Activated B cell treated with CpG ODN at 0.5 μM for 24 hours (primary cell): ENCODE measurements at places on chromosomes 13 and 19.
A peak's percentile ranks its signal among the peaks of the same experiment; 100 is the strongest.

GRCh38 chr19:50513746-50514345 lies at the start of gene ASPDH:
ASPDH (minus strand) TSS chr19:50513913; CDS start chr19:50513823, 90 bp downstream.
- DNase-seq = no peak

- DNase-seq = no peak
Observed at GRCh38 chr13:93397619-93398018, 171.0 kb downstream of the GPC6 start.

DNA sequence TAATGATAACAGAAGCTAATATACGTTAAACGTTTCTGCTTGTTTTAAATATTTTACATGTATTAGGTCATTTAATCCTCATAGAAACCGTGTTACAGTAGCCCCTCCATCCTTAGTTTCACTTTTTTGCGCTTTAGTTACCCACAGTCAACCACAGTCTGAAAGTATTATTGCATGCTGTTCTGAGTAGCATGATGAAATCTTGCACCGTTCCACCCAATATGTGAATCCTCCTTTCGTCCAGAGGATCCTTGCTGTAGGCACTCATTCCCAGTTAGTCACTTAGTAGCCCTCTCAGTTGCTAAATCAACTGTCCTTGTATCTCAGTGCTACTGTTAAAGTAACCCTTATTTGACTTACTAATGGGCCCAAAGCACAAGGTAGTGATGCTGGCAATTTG lies 257.8 kb downstream of the ENOX1 start:
- DNase-seq = no peak

DNA sequence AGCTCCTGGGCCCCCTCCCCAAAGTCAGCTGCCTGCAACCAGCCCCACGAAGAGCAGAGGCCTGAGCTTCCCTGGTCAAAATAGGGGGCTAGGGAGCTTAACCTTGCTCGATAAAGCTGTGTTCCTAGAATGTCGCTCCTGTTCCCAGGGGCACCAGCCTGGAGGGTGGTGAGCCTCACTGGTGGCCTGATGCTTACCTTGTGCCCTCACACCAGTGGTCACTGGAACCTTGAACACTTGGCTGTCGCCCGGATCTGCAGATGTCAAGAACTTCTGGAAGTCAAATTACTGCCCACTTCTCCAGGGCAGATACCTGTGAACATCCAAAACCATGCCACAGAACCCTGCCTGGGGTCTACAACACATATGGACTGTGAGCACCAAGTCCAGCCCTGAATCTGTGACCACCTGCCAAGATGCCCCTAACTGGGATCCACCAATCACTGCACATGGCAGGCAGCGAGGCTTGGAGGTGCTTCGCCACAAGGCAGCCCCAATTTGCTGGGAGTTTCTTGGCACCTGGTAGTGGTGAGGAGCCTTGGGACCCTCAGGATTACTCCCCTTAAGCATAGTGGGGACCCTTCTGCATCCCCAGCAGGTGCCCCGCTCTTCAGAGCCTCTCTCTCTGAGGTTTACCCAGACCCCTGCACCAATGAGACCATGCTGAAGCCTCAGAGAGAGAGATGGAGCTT lies 4.7 kb upstream of the CEACAM5 start:
- no peak for DNase-seq

- DNase-seq = no peak
Observed at GRCh38 chr13:32233062-32233461, 82.1 kb downstream of the ZAR1L start.

GRCh38 chr19:18058208-18059009 lies 28.3 kb downstream of the IL12RB1 start:
- peak; percentile 81 for DNase-seq

GRCh38 chr13:31878495-31878894 lies 139.2 kb downstream of the RXFP2 start:
- DNase-seq = no peak

- no peak for DNase-seq
Observed at GRCh38 chr13:69970520-69970919, 137.1 kb upstream of the ATXN8OS start.

DNA sequence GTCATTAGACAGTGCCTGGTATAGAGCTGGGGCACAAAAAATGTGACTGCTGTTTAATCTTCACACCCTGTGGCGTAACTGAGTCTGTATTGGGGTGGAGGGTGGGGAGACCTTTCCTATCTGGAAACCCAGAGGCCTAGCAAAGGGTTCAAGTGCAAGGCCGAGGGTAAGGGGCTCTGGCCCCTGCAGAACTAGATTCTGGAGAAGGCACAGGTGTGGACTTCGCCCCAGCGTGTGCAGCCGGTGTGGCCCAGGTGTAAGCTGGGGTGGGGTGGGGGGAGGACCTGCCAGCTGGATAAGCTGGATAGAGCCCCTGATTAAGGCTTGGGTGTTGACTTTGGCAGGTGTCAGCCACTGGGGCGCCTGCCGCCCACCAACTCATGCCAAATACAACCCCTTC lies 1.3 kb downstream of the RAB3D start:
- no peak for DNase-seq

GRCh38 chr19:13598098-13598497 lies 91.8 kb upstream of the CACNA1A start:
- DNase-seq = no peak

DNA sequence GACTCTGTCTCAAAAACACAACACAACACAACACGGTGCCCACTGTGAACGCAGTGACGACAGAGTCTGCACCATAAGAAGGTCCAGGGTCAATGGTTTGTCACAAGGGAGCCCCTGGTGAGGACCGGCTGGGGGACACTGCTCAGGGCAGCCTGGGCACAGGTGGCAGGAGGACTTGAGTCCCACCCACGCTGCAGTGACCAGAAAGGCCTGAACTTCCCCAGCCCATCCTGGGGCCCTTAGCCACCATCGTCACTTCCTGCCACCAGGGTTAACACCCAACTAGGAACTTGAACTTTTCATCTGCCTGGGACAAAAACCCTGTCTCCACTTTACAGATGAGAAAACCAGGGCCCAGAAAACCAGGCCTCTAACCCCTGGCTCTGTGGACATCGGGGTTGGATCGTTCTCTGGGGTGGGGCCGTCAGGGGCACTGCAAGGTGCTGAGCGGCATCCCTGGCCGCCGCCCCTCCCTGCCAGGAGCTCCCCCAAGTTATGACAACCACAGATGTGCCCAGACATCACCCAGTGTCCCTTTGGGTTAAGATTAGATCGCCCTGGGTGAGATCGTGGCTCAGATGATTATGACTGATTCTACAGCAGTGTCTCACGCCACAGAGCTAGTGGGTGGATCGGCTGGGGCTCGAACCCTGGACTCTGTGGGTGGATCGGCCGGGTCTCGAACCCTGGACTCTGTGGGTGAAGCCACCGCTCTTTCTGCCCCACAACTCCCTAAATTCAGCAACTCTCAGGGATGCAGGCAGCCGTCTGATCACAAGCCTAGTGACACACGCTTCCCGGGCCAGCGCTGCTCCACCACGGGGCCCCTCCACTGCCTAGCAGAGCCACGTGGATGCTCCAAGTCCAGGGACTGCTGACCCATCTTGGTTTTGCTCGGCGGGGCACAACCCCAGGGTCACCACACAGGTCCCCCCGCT lies 14.0 kb downstream of the MOB3A start:
- no peak for DNase-seq

- no peak for DNase-seq
Observed at GRCh38 chr19:45556835-45557234, 27.8 kb downstream of the OPA3 start.

- no peak for DNase-seq
Observed at GRCh38 chr19:41623360-41623759, 3.5 kb downstream of the CEACAM4 start.

GRCh38 chr19:4032436-4032835 lies 24.9 kb downstream of the PIAS4 start:
- DNase-seq = no peak

DNA sequence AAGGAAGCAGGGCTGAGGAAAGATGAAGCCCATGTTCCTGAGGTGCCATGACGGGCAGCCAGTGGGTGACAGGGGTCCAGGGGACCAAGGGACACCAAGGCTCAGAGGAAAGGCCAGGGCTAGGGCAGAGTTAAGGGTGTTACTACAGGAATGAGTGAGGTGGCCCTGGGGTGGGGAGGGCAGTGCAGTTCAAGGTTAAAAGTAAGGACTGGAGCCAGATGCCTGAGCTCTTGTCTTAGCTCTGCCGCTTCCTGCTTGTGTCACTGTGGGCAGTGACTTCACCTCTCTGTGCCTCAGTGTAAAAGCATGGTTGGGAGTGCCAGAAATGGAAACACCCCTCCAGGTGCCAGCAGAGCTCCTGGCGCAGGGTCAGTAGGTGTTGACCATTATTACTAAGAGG lies 4.9 kb upstream of the ETV2 start:
- DNase-seq = no peak

DNA sequence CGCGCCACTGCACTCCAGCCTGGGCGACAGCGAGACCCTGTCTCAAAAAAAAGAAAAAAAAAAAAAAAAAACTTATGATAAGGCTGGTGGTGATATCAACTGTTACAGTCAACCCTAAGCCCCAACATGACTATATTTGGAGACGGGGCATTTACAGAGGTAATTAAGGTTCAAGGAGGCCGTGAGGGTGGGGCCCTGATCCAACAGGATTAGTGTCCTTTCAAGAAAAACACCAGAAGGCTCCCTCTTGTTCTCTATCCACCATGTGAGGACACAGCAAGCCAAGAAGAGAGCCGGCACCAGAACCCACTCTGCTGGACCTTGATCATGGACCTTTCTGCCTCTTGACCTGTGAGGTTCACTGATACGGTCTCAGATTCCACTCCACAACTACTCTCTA lies 14.1 kb downstream of the MIER2 start:
- DNase-seq = no peak

DNA sequence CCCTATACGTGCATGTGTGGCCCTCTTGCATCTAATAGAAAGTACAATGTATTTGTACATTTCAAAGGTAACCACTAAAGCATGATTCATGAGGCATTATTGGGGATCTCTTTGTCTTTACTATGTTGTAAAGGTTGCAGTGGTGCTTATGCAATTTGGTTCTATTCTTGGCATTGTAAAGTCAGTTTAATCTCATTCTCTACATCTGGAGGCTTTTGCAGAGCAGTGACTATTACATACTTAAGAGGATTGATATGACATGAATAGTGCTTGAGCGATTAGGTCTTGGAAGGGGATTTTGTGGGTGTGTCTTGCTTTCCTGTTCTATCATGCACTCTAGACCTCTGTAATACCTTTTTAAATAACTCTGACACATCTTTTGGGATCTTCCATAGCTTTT lies 610.0 kb downstream of the EFNB2 start:
- no peak for DNase-seq

DNA sequence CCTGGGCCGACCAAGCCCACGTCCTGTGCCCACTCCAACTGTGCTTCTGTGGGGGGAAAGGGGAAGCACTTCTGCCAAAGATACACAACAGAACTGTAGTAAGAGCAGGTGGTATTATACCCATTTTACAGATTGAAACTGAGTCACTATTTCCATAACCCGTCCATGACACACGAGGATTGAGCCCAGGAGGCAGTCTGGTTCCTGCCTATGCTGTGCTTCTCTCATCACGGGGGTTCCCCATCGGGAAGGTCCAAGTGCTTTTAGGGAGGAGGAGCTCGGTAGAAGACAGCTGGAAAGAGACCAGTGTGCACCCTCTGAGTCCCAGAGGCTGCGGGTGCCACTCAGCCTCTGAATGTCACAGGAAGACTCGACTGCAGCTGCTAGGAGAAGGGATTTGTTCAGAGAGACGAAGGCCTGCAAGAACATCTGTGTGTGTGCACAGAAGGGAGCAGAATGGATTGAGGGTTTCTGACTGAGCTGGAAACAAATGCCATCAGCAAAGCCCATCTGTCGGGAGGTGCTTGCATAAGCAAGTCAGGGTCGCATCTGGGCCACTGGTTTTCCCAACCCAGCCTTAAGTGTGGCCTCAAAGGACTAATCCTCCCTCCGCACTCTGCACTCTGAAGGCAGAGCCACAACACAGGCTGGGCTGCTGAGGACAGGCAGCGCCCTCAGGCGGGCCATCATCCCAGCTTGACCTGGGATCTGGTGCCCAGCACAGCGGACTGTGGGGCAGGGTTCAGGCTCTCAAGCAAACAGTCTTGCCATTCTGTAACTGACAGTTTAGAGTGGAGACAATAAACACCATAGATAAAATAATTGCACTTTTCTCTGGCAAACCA lies 150.0 kb downstream of the DPF1 start:
- DNase-seq = no peak

DNA sequence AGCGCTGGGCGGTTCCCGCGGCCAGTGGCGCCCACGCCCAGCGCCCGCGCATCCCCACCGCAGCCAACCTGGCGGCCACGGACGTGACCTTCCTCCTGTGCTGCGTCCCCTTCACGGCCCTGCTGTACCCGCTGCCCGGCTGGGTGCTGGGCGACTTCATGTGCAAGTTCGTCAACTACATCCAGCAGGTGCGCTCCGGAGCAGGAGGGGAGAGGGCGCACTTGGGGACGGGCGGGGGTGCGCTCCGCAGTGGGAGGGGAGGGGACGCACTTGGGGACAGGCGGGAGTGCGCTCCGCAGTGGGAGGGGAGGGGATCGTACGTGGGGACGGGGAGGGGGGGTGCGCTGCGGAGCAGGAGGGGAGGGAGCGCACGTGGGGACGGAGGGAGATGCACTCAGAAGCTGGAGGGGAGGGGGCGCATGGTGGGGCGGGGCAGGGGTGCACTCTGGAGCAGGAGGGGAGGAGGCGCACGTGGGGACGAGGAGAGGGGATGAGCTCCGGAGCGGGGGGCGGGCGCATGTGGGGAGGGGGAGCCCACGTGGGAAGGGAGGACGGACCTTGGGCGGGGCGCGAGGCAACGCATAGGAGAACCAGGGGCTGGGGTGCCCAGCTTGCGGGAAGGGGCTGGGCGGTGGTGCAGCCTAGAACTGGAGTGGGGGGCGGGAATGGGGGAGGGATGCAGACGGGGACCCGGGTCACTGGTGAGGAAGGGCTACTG lies 1.5 kb downstream of the KISS1R start:
- no peak for DNase-seq

DNA sequence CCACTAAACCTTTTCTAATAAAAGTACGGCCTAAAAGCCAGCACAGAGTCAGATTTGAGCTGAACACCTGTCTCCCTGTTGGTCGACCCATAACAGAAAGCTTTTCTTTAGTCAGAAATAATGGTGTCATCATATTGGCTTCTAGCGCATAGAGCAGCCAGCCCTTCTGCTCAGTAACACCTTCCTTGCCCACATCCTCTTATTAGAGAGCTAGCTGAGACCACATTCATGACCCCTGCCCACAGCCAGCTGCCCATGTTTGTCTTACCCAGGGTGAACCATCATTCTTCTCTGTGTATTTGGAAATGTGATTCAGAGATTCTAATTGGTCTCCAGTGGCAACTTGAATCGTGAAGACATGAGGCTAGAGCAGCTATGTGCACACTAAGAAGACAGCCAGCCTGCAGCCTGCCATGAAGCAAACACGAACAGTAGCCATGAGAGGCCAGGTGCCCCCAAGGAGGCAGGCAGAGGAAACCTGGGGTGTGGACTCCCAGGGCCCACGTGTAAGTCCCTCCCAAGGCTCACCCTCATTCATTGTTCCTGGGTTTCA lies 82.3 kb upstream of the PDCD5 start:
- DNase-seq = no peak
